NCI-H510A (cell line): ENCODE measurements at places on chromosomes 4 and X.

DNA sequence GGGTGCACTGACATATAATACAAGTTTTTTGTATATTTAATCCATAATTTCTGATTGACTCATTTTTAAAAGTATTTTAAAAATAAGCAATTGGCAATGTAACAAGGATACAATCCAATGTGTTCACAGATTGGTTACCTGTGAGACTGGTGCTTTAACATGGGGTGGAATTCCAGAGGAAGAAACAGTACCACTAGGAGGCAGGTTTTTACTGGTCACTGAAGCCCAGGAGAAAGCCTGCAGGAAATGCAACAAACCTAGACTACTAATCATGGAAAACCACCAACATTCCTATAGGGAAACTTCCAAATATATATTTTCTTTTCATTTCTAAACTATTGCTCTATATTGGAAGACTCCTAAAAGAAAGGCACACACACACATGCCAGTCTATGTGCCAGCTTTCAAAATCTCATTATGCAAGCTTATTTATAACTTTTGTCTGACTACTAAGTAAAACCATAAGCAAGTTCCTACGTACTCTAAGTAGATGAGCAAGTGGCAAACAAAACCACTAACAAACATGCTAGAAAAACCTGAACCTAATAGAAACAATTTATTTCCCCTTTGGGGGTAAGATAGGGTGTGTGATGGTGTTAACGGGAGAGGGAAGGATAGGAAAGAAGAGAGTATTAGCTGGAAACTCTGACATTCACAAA is 19.2 kb downstream of the G3BP2 start:
- no peak for DNase-seq

DNA sequence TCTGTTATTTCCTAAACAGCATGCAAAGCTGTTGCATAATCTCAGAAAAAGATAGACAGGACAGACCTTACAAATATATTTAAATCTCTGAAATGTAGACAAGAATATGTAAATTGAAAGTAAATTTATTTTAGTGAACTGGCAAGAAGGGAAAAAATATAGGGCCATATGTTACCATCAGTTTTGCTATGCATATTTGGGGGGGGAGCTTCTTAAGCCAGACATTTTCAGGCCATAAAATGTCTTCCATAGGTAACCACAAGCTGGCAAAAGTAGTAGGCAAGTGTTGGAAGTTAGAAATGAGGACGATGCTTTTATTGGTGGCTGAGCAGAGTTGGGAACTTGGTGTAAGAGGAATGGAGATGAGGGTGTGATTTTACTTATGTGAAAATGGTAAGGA is 272.0 kb upstream of the CXXC4 start:
- DNase-seq, result no peak

- no peak for DNase-seq
These were observed 11.7 kb upstream of the SLC10A3 start for GRCh38 chrX:154502098-154502497.

DNA sequence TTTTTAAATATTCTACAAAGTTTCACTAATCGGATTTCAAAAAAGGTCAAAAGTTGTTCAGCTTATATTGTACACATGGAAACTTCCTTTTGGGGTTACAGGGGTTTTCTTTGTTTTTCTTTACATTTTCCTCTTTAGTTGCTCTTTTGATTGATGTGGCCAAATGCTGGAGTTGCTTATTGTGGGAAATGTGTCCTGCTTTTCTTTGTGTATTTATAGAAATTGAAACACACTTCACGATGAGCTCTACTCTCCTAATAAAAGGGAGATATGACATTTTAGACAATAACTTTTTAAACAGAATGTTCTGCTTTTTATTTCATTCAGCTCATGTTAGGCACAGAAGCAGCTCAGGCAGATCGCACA is 50.7 kb upstream of the SPRY1 start:
- DNase-seq, result no peak

- no peak for DNase-seq
These were observed at the start of gene BST1 for GRCh38 chr4:15702941-15703403. TSS of gene BST1 (plus strand) at chr4:15703065. CDS start at chr4:15703145, 80 bp downstream.

- DNase-seq, result no peak
These were observed 286.8 kb upstream of the FSTL5 start for GRCh38 chr4:162450531-162451035.

DNA sequence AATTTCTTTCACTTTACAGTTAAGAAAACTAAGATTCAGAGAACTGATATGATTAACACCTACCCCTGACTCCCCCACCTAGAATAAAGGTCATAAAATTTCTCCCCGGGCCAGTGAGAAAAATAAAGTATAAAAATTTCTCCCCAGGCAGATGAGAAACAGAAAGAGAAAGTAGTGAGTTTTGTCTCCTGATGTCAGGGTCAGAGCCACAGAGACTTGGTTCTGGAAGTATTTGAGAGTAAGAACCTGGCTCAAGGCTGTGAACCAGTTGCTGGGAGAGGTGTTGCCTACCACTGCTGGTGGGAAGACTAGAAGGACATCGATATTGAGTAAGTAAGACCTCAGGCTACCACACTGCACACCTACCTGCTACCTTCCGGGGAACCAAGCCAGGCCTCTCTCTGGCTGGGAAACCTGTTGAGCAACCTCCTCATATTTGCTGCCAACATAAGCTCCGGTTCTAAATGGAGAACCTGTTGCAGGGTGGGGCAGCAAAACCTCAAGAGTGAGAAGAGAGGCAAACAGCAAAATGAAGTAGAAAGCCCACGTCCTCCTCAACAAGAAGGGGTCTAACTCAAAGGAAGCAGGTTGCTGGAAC is 104.2 kb upstream of the PUDP start:
- peak; percentile 5 for DNase-seq

DNA sequence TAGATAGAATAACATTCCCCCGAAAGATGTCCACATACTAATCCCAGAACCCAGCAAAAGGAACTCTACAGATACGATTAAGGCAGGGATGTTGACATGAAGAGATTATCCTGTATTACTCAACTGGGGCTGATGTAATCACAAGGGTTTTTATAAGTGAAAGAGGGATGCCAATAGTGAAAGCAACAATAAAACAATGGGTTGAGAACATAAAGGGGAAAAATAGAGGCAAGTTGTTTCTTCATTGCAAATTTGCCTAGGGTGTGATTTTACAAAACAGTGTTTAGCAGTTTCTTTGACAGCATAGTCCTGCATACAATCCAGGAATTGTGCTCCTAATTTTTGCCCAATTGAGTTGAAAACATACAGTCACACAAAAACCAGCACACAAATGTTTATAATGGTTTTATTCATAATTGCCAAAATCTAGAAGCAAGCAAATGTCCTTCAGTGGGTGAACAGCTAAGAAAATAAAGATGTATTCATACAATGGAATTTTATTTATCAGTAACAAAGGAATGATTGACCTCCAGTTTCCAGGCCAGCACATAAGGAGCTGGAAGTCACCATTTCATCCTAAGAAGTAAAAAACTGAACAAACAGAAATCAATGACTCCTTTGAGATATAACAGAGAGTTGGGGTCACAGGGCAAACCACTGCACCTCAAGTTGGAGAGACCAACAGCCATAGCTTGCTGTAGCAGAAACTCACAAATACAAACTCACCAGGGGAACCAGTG is 107.2 kb downstream of the CENPC start:
- no peak for DNase-seq

DNA sequence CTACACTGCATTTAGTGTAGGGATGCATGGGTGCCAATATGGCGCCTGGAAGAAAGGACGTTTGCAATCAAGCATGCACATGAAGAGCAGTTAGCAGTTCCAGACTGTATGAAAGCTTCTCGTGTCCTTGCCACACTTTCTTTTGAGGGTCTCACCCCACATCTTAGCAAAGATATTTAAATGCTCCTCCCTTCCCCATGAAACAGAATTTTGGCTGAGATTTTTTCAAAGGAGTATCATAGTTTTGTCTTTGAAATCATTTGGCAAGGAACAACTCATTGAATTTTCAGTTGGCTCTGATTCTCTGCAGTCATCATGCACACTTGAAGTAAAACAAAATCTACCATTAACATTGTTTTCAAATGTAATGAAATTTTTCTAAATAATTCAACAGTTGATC is 39.6 kb upstream of the STIM2 start:
- DNase-seq, result no peak

- no peak for DNase-seq
These were observed 238.5 kb downstream of the PRR32 start for GRCh38 chrX:127057891-127058619.

GRCh38 chr4:71064521-71064920 is 71.1 kb downstream of the DCK start:
- no peak for DNase-seq

GRCh38 chr4:4752025-4752424 is 107.4 kb upstream of the MSX1 start:
- no peak for DNase-seq

GRCh38 chr4:45453258-45453853 is 670.5 kb downstream of the GABRG1 start:
- DNase-seq, result peak; percentile 1

DNA sequence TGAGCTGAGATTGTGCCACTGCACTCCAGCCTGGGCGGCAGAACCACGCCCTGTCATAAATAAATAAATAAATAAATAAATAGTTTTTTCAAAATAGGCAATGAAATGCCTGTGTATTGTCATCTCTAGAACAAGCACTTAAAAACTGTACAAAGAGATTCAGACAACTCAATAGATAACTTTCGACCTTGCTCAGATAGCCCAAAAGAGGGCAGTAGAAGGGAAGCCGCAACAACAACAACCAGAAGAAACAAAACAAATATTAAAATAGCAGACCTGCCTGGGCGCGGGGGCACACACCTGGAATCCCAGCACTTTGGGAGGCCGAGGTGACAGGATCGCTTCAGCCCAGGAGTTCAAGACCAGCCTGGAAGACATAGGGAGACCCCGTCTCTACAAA is 9.4 kb upstream of the CLDN34 start:
- DNase-seq, result no peak

GRCh38 chr4:38160487-38161207 is 200.4 kb downstream of the PTTG2 start:
- peak; percentile 72 for DNase-seq

DNA sequence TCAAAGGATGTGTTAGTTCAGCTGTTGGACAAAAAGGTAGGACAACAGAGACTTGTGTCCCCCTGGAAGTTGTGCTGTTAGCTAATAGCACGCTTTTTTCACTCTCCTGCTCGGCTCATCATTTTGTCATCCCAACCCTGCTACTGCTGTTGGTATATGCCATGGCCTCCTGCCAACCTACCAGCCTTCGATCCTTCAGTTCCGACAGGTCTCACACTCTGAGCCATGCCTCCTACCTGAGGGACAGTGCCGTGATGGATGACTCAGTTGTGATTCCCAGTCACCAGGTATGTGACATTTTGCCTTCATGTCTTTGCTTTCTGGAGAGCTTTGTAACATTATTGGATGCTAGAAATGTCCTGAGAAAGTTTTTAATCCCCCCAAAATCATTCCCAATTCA is 268.1 kb downstream of the ANK2 start:
- DNase-seq, result no peak

- no peak for DNase-seq
These were observed 19.2 kb downstream of the PNMA6E start for GRCh38 chrX:153381684-153382532.

DNA sequence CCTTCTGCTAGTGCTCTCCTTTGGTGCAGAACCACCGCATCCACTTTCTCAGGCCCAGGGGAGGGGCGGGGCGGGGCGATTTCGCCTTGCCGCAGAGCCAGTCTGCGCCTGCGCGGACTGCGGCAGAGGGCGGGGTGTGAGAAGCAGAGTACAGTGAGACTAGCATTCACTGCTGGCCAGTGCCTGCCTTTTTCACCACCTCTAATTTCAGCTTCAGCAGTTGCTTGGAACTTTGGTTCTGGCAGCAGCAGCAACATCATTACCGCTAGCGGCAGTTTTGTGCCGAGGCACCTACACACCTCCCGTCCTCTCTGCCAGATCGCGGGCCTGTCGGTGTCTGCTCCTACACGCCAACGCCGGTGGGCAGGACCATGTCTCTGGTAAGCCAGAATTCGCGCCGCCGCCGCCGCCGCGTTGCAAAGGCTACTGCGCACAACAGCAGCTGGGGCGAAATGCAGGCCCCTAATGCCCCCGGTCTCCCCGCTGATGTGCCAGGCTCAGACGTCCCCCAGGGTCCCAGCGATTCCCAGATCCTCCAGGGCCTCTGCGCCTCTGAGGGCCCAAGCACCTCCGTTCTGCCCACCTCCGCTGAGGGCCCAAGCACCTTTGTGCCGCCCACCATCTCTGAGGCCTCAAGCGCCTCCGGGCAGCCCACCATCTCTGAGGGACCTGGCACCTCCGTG is at the start of gene MAGEE1:
Gene MAGEE1 (plus strand): TSS at position 151 of the 683 bp plus-strand sequence. CDS start 221 bp downstream, at position 372.
- peak; percentile 35 for DNase-seq

- DNase-seq, result no peak
These were observed 69.1 kb downstream of the SHISA3 start for GRCh38 chr4:42466273-42466844.

GRCh38 chr4:170009291-170009690 is 16.9 kb downstream of the MFAP3L start:
- DNase-seq, result no peak

- no peak for DNase-seq
These were observed 154.6 kb downstream of the AFAP1 start for GRCh38 chr4:7785017-7785416.

DNA sequence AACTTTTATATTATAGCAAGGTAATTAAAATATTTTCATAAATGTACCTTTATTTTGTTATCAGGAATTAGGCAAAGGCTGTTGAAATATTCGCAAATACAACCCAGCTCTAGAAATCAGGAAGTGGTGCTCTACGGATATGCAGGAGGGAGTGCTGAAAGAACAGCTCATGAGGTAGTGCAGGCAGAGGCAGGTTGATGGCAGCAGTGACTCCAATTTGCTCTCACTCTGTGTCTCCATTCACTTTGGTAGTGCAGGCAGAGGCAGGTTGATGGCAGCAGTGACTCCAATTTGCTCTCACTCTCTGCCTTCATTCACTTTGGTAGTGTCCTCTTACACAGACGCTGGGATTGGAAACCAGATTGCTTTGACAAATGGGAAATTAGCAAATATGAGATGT is 277.9 kb downstream of the TRIML1 start:
- no peak for DNase-seq

- DNase-seq, result no peak
These were observed 656.7 kb upstream of the NDST4 start for GRCh38 chr4:115770046-115770543.

DNA sequence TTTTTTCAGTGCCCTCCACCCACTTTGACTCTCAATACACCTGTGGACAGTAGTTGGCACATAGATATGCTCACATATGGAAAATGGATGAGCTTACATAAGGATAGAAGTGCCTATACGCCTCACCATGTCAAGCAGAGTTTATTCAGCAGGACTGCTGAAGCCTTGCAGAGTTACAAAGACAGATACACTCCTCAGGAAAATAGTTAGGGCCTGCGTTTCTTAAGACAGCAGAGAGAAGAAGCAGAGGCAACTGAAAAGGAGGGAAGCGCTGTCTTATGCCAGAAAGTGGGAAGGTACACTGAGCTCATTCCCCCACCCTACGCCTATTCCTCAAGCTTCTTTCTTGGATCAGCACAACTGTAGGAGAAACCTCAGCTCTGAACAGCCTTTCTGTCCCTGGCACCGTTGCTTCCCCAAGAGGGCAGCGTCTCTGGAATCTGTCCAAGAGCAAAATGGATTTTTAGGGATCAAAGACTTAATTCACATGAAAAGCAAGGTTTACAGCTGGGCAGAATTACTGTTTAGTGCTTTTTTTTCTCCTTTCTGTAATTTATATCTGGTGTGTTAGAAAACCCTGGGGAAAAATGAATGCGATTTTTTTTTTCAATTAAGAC is 37.3 kb upstream of the MBTPS2 start:
- no peak for DNase-seq
